ENCODE measurements at places on chromosomes 7 and 10.

GRCh38 chr7:96388166-96388565 is 66.3 kb upstream of the SLC25A13 start:
- DNase-seq: no peak

DNA sequence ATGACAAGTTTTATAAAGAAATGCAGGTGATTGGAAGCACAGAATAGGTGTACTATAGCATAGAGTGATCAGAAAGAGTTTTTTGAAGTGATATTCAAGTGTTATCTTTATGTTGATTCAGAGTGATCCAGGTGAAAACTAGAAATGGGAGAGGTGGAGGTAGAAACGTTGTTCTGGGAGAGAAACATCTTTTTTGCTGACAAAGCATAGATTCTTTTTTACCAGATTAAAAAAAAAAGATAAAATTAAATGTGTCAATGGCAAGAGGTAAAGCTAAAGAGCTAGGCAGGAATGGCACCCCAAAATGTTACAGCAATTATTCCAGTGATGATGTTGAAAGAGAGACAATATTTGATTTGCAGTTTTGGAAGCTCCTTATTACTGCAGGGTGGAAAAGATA is 12.6 kb upstream of the VSTM2A start:
- no peak for DNase-seq

- no peak for DNase-seq
Observed at GRCh38 chr7:142801601-142802295, 31.0 kb downstream of the PRSS2 start.

DNA sequence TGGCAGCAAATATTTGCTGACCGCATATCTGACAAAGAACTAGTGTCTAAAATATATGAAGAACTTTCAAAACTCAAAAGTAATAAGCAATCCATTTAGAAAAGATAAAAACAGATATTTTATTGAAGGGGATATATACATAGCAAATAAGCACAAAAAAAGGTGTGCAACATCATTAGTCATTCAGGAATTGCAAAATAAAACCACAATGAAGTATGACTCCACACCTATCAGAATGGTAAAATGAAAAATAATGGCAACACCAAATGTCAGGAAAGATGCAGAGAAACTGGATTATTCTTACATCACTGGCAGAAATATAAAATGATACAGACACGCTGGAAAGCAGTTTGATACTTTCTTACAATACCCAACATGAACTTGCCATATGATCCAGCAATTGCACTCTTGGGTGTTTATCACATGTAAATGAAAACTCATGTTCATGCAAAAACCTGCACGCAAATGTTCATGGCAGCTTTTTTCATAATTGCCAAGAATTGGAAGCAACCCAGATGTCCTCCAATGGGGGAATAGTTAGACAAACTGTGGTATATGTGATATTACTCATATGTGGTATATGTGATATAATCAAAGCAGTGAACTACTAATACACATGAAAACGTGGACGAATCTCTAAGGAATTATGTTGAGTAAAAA is 645.5 kb downstream of the GRID1 start:
- no peak for DNase-seq

DNA sequence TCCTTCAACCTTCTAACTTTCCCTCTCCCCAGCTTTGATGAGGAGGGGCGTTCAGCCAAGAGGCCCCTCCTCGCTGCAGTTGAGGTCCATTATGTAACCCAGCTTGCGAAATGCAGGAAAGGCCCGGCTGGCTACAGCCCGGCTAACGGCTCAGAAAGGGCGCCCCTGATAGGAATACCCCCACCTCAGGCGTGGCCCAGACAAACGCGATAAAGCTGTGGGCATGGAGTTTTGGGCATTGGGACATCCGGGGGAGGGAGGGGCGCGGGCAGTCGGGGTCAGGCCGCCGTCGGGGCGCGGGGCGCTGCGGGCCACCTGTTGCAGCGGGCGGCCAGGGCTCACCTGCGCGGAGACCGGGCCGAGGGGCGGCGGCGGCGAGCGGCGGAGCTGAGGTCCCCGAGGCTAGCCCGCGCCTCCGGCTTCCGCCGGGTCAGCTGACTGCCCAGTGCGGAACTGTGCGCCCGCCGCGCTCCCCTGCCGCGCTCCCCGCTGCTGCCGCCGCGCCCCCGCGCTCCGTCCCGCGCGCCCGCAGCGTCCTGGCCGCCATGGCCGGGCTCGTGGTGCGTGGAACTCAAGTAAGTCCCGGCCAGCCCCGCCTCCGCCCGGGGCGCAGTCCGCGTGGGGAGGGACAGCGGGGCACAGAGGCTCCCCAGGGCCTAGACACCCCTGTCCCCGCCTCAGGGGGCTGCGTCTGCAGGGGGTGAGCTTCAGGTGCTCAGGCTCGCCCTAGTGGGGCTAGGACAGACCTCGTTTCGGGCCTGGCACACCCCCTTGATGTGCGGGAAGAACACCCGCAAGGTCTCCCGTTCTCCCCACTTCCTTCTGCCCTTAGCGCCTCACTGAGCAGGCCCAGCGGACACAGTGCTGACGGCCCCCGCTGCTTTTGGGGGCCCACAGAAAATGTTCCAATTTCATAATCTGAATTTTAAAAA is at the start of gene LRMDA:
LRMDA (plus strand) TSS at position 445 of the 932 bp plus-strand sequence.
- no peak for DNase-seq

DNA sequence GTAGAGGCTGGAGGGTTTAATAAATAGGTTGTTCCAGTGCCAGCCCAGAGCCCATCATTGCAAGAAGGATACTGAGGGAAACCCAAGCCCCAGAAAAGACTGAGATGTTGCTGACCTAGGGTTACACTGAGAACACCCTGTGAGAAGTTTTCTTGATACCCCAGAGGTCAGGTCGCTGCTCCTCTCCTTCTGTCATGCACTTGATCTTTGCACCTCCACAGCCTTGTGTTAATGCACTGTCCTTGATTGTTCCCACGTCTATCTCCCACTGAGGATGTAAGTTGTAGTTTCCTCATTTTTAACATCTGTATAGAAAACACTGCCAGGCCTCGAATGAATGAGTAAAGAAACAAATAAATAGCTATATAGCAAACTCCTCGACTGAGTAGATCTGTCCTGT is 195.3 kb upstream of the AHR start:
- no peak for DNase-seq

Data from GM06990 (cell line).